ENCODE measurements at places on chromosomes 4 and X.

DNA sequence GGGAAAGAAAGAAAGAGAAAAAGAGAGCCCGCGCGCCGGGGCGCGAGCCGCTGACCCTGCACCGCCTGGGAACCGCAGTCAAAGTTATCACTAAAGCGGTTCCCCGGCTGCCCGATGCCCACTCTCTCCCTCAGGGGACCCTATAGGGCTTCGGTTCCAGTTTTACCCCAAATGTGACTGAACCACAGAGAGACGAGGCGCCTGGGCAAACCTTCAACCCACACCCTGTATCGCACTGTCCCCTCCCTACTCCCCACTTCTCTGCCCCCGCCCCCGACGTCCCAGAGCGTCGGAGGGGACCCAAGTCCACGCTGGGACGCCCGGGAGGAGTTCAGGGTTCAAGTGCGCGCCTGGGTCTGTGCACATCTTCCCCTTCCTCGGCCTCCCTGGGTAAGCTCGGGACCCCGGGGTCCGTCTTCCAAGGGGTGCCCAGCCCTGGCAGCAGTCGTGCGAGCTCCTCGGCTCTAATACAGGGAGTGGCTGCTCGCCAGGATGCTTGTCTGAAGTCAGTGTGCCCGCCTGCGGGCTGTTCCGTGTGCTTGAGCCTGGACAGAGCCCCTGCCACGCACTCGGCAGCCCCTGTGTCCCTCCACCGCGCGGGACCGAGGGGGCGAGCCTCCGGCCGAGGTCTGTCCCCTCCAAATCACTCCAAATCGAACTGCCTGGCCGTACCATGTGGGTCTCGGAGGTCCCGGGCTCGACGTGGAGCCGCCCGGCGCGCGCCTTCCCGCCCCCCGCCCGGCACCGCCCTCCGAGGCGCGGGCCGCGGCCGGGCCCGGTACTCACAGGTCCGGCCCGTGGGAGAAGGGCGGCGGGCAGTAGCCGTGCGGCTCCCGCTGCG lies 960 bp downstream of the TRPC3 start:
- DNase-seq: no peak

GRCh38 chrX:154376774-154377173 lies 2.3 kb upstream of the EMD start:
- DNase-seq: no peak

DNA sequence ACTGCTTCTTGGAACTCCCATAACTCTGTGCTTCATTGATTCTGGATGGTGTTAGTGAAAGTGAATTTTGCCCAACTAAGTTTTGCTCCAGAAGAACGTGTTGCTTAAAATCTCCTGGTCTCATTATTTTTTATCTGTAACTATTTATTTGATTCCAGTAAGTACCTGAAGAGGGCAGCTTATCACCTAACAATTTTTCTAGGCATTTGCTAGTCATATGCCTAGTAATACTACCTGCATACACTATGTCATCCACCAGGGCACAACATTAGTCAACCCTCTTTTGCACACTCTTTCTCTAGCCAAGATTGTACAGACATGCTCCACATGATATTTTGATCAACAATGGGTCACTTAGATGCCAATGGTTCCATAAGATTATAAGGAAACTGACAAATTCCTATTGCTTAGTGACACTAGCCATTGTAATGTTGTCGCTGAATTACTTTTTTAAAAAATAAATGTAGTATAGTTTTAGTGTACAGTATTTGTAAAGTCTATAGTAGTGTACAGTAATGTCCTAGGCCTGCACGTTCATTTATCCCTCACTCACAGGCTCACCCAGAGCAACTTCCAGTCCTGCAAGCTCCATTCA lies 499.9 kb upstream of the AADAT start:
- DNase-seq: no peak

- no peak for DNase-seq
Measured at GRCh38 chrX:130413415-130413814, 11.6 kb downstream of the RBMX2 start.

DNA sequence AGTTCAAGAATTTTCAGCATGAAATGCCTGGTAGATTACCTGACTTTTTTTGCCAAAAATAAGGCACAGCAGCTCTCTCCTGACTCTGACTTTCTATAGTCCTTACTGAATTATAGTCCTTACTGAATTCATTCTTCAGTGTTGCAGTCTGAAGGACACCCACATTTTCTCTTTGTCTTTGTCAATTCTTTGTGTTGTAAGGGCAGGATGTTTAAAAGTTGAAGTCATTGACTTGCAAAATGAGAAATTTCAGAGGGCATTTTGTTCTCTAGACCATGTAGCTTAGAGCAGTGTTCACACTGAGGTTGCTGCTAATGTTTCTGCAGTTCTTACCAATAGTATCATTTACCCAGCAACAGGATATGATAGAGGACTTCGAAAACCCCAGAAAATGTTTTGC lies 168.0 kb downstream of the SOWAHB start:
- DNase-seq: no peak

DNA sequence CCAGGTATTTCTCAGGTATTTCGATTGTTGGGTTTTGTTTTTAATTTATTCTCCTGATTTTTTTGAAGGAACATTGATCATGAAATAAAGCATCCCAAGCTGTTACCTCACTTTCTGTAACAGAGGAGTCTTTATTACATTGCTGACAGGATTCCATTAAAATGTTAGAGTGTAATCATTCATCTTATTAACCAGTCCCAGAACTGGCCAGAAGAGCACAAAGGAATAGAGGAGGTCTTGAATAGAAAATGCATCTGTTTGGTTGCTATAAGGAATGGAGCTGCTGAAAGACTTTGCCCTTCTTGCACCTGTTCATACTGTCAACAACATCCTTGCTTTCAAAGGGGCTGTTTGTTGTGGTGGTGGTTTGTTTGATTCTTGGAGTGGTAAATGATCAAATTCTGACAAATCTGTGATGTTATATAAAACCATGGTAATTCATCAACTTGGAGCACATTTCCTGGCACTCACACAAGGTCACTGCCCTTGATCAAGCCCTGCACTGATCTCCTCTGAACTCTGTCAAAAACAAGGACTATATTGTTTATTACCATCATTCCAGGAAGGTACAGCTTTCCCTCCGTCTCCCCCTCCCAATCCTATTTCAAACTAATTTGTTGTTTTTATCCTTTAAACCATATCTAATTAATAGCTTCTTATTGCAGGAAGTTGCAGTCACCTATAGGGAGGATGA lies 215.8 kb downstream of the PCDH19 start:
- no peak for DNase-seq

DNA sequence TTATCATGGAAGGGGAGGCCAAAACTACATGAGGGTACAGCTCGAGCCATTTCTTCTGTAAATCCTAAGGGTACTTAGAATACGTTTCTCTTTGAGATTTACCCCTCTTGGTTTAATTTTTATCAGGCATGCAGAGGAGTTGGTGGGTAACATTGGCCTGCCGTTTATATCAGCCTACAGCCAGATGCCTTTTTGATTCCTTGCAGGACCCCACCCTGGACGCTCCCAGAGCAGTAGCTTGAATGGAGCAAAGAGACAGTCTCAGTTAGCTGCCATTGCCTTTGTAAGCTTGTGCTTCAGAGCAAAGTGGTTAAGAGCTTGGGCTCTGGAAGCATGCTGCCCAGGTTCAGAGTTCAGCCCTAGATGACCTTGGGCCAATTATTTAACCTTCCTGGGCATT lies 9.0 kb downstream of the DOCK11 start:
- no peak for DNase-seq

GRCh38 chr4:21177092-21177491 lies 476.8 kb downstream of the PACRGL start:
- DNase-seq: no peak

GRCh38 chr4:115844180-115844579 lies 730.8 kb upstream of the NDST4 start:
- no peak for DNase-seq

- DNase-seq: no peak
Measured at GRCh38 chr4:153402366-153402765, 57.9 kb downstream of the MND1 start.

DNA sequence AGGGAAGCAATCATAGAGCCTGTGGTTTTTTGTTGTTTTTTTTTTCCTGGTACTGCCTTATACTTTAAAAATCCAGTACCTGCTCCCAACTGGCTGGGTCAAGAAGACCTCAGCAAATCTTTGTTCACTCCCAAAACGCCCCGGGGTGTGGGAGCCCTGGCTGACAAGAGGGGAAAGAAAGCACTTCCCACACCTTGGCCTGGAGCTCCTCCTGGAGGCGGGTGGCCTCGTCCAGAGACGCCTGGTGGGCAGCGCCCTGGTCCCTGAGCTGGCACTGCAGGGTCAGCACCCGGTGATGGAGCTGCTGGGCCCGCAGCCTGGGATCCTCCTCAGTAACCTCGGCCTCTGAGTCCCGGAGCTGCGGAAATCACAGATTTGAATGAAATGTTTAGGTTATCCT lies 38.2 kb downstream of the C4orf50 start:
- no peak for DNase-seq

DNA sequence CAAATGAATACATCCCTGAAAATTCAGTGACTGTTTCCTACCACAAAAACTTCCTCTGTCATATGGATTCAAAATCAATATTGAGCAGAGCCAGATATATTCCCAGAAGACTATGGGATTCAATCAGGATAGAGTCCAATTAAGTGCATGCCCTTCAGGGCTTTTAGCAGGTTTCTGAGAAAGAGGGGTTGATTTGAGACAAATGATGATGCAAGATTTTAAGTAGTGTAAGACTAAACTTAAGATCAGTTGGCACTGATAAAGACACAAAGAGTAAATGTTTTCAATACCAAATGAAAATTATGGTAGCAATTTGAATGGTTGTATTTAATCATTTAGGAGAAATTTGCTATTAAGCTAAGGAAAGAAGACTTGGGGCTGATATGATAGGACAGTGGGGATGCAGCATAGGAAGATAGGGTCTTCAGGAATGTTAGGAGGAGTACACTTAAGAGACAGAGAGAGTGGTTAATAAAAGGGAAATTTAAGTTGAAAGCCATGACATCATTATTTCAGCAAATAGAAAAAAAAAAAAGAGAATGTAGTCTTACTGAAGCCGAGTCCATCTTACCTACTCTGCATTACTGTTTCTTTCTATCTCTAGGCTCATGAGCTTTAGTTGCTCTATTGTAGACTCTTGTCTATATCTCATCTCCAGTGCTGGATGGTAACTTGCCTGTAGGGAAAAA lies 32.0 kb upstream of the XK start:
- DNase-seq: no peak

DNA sequence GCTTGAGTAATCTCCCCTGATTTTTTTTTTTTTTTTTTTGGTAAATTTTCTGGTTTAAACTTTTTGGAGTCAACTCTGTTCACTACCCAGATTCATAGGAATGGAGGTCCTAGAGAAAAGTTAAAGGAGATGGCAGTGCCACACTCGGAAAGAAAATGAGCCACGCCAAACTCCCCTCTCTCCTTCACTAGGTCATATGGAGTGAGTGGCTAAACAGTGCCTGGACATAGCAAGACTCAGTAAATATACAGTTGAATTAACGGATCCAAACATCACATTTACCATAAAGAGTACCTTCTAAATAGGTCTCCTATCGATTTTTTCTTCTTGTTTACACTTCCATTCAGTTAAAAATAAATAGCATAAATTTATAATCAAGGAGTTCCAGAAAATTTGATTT lies 13.6 kb upstream of the AMTN start:
- DNase-seq: no peak

DNA sequence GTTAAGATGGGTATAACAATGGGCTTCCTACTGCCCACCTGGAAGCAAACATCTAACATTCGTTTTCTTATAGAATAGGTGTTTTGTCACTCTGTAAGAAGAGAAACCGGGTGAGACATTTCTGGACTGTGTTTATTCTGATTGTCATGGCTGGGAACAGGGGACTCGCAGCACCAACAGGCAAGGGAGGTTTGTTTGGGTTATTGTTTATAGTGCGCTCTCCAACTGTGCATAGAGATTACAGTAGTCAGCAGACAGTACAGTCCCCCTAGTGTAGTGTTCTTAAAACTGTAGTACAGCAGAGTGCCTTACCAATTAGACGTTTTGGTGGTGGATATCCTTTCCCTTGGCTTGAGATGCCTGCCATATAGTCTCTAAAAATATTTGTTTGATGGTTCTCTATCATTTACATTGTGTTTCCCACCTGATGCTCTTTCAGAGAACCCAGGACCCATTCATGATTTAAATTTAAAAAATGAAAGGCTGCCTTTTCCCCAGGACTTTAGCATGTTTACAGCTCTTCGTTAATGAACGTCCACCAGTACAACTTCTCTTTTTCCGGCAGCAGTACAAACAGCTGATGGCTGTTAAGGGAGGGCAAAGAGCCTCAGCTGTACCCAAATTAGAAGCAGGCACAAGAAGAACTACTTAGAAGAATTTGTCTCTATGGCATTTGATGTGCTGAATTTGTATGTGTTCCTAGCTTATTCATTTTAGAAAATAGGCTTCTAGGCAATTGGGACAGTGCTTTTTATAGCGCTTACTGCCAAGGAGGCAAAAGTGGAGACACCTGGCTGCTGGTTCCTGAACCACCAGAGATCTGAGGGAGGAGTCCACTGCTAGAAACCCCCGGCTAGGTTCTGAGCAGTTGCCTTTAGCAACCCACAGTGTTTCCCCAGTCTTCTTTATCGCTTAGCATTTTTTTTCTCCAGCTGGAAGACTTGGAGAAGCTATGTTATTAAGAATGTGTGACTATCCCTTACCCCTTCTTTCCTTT lies 1.0 kb upstream of the RNF150 start:
- DNase-seq: no peak

DNA sequence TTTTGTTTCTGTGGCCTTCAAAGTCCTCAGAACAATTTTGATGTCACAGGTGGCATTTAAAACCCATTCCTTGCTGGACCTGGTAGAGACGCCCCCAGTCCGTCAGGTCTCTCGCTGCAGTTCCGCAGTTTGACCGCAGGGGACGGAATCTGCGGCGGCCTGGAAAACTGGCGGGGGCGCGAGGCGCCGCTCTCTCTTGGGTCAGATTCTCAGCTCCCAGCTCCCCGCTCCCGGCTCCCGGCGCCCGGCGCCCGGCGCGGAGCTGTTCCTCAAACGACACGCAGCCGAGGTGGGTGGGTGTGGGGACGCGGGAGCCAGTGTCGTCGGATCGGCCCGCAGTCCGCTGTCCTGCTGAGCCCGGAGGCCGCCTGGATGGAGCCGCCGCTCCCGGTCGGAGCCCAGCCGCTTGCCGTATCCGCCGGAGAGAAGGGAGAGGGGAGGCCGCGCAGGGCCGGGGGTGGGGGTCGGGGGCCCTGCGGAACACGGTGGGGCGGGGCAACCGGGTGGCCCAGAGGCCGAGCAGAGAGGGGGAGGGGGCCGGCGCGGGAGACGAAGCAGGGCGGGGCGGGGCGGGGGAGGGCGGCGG lies at the start of gene OCRL:
OCRL (plus strand) TSS at position 192 of the 586 bp plus-strand sequence; CDS start at position 373, 181 bp downstream.
- no peak for DNase-seq

DNA sequence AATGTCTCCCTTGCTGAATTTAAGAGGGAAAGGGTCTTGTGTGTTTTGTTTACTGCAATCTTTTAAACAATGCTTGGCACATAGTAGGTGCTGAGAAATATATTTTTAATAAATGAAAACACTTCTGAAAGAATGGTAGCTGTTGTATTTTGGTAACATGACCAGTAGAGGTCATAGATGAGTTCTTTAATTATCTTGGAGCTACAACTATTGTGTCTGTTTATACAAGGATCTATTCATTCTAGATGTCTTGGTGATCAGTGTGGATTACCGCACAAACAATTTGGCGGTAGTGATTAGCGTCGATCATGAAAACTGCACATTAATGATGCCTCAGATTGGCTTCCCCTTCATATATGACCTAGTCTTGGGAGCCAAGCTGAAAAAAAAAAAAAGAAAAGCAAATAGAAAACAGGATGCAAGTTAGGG lies 21.4 kb upstream of the SCRG1 start:
- no peak for DNase-seq

- DNase-seq: no peak
Measured at GRCh38 chr4:175125410-175126068, 207.4 kb downstream of the ADAM29 start.

- DNase-seq: no peak
Measured at GRCh38 chr4:79253924-79254323, 71.9 kb downstream of the NAA11 start.

- DNase-seq: no peak
Measured at GRCh38 chr4:8117278-8117682, 41.3 kb downstream of the ABLIM2 start.
